Stimulated activated CD4-positive, alpha-beta T cell treated with anti-CD3 and anti-CD28 coated beads, Interleukin-15, amount 100 ng/mL, for 24 hours (primary cell): ENCODE measurements at places on chromosomes 7 and 10.

DNA sequence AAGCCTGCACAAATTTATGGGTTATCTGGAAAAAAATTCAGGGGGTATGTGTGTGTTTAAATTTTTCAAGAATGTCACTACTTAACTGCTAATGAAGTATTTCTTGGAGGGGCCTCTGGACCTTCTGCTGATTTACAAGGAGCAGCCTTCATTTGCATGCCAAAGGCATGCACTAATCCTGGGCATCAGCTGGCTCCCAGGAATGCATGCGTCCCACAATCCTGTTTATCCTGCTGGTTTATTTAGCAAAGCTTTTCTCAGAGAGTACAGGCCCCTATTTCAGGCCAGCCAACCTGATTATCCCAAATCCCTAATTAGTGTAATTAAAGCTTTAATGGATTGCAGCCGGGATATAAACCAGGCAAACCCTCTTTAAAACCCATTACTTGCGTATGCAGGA is 170.4 kb downstream of the TAX1BP1 start:
- DNase-seq, result no peak

GRCh38 chr7:117673367-117673766 is 193.5 kb downstream of the CFTR start:
- DNase-seq, result no peak

DNA sequence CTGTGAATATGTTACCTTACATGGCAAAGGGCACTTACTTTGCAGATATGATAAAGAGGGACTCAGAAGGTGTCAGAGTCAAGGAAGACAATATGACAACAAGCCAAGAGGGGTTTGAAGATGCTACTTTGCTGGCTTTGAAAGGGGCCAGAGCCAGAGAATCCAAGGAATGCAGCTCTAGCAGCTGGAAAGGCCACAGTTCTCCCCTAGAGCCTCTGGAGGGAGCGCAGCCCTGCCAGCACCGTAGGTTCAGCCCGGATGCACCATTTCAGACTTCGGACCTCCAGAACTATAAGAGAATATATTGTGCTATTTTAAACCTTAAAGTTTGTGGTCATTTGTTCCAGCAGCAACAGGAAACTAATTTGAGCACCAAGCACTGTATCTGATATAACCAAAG is 32.9 kb upstream of the WDR11 start:
- no peak for DNase-seq

DNA sequence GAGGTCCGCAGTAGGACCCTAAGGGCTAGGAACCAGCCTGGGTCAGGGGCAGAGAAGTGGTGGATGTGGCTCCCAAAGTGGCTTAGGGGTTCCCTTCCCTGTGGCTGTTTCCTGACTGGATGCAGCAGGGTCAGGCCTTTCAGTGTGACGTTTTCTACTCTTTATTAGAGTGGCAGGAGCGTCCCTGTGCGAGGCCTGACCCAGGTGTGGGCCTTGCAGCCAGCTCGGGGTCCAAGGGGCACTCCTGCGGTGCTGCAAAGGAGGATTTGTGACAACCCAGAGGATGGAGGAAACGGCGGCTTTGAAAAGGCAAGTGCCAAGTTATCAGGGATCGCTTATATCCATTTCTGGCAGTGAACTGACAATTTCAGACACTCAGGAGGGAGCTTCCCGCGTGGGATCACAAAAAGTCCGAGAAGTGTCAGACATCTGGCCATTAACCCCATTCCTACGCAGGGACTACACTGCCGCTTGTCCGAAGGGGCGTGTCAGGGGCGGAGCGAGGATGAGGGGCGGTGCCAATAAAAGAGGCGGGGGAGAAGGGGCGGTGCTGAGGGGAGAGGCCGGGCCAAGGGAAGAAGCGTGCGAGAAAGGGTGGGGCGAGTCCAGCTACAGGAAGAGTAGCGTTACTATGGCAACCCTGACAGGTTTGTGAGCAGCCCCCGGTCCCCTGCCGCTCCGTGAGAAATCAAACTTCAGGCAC is 98.8 kb upstream of the ZNF722 start:
- peak; percentile 80 for DNase-seq

GRCh38 chr10:87775766-87776165 is 42.3 kb downstream of the ATAD1 start:
- no peak for DNase-seq

GRCh38 chr10:10788761-10789160 is 228.9 kb upstream of the CELF2 start:
- DNase-seq, result no peak

DNA sequence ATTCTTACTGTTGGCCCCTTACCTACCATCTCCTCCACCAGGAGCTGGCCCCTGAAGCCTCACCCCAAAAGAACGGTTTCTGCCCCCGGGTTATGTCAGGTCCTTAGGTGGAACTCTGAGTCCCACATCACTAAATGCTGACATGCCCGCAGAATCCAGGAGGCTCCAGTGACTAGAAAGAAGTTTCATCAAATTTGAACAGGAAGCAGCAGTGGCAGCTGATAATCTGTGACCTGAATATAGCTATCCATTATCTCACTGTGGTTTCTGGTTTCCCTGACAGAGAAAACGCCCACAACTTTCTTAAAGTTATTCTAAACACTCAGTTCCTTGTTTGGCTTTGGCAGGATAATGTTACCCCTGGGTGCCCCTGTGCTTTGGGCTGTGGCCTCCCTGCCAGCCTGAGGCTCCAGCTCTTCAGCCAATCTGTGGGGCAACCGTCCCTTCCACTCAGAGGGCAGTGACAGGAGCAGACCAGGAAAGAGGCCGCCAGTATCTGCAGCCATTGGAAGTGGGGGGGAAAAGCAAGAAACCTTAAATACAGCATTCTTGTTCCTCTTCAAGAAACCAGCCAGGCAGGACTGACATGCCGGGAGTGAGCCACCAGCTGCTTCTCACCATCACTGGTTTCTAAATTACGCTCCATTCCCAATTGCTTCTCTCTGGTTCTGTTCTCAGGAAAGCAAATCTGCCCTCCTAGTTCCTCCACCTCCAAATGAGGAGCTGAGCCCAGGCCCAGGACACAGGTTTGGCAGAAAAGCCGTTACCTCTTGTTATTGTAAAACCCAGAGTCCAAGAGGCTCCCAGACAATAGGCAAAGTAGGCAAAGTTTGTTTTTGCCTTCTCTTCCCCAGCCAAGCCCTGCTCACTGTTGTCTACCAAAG is 41.2 kb upstream of the VCL start:
- peak; percentile 38 for DNase-seq

GRCh38 chr7:99539213-99539811 is 12.6 kb downstream of the FAM200A start:
- no peak for DNase-seq

DNA sequence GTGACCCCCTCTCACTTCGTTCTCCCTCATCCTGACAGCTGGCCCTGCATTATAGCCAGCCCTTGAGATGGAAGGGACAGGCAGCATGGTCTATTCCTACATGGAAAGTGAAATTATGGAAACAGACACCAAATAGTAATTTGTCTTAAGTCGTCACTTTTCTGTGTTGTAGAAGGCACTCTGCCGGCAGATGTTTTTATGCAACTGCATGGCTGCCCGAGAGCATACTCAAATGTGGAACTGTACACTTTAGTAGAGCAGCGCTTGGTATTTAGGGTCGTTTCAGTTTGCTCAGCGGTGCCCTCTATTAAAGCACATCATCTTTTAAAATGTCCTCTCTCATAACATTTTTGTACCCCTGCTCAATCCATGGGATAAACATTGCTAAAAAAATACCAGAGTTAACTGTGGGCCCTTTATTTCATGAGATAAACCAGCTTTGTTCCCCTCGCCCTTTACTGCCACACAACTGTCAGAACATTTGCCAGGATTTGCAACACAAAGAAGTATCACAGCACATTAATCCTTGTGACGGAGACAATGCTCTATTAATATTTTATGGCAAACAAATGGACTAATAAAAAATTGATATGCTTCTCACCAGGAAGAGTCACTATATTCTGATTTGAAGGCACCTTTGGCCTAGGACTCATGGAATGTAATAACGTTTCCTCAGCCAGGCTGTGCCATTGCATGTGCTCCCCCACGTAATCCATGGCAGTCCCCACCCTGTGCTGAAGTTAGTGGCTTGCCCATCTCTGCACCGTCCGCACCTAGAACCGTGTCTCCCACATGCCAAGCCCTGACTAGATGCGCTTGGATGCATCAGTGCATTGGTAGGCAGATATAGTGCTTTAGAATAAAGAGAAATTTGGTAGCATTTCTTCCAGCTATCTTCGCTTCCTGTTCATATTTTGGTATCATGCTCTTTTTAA is 221.3 kb downstream of the PAXIP1 start:
- DNase-seq, result no peak

- DNase-seq, result no peak
These were observed 13.9 kb upstream of the AHCYL2 start for GRCh38 chr7:129210989-129211312.

DNA sequence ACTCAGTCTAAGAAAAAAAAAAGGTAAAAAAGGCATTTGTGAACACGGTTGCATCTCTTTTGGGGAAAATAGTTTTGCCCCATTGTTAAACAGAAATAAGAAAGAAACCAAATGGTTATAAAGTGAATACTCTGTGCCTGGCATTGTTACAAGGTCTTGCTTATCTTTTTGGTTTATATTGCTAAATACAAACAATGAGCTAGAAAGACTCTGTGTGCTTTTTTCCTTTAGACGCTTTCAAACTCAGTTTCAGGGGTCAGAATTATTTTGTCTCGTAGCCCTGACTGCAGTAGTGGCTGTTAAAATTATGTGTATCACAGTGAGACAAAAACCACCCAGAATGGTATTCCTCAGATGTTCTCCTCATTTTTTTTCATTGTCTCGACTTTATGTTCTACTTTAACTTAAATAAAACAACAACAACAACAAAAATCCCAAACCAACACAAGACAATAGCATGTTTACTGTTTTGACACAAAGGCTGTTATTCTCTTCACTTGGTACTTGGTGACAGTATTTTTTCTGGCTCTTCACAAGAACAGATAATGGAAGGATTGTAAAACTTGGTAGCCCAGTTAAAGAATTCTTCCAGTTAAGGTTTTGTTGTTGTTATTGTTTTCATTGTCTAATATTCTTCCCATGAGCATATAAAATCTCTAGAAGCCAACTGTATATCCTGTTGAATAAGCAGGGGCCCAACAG is 190.1 kb downstream of the PLXDC2 start:
- DNase-seq, result no peak

- no peak for DNase-seq
These were observed 127.6 kb downstream of the WDR11 start for GRCh38 chr10:120978589-120979252.

DNA sequence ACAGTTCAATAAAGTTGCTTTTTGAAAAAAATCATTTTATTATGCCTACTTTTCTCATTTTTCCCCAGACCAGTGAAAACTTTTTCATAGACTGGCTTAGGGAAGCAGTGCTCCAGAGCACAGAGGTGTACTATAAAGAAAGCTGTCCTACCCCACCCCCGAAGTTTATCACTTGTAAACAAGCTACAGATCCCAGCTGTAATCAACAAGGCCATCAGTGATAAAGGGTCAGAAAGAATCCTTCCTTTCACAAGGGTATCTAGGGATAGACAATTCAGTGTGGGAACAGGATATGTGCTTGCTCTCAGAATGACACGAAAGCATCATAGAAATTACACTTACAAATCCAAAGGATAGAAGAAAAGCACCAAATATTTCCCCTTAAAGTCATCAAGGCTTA is 4.5 kb downstream of the PRDX3 start:
- no peak for DNase-seq

DNA sequence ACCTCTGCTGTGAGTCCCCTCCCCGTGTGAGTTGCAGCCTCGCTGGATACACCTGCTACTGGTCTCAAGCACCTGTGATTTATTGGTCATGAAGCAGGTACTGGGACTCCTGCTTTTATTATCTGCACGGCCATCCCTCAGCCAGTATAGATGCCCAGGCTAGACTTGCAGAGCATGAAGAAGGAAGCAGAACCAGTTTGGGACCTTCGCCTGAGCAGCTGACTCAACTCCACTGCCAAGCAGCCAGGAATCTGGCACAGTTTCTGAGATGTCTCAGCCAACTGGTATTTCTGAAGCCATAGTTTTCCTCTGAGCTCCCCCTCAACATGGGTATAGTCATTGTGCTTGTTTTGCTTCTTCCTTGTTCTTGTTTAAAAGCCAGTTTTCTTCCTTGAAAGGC is 28.0 kb upstream of the SLC39A12 start:
- no peak for DNase-seq

DNA sequence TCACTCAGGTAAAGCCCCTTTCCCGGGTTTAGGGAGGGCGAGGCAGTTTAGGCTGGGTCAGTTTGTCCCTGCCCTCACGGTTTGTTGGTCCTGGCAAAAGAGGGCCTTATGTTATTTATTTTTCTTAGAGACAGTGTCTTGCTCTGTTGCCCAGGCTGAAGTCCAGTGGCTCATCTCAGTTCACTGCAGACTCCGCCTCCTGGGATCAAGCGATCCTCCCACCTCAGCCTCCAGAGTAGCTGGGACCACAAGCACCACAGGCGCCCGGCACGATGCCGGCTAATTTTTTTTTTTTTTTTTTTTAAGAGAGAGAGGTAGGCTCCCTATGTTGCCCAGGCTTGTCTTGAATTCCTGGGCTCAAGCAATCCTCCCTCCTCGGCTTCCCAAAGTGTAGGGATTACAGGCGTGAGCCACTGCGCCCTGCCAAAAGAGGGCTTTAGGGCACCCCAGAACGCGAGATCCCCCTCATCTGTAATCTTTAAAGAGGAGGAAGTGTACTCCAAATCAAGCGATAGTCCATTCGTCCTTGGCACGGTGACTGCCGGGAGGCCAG is 626 bp upstream of the BMS1 start:
- DNase-seq, result peak; percentile 25

GRCh38 chr10:6657196-6657595 is 77.1 kb upstream of the PRKCQ start:
- no peak for DNase-seq

- no peak for DNase-seq
These were observed 109.0 kb downstream of the SVIL start for GRCh38 chr10:29525762-29526161.

- DNase-seq, result no peak
These were observed 76.7 kb downstream of the ETV1 start for GRCh38 chr7:13912715-13913278.

DNA sequence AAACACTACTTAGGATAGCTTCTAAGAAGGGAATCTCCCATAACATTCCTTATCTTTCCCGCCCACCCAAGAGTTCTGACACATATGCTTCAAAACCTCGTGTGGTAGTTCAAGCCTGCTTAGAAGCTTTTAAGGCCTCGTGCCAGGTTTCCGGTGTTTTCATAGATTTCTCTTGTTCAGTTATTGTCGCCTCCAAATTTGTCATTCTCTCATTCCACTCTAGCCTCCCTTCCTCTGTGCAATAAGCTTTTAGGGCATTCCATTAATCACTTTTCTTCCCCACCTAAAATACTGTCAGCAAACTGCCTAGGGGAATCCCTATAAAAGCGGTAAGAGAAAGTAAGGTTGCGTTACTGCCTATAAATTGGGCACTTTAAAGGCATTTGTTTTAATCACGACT is 718 bp upstream of the BPGM start:
- DNase-seq, result peak; percentile 13

DNA sequence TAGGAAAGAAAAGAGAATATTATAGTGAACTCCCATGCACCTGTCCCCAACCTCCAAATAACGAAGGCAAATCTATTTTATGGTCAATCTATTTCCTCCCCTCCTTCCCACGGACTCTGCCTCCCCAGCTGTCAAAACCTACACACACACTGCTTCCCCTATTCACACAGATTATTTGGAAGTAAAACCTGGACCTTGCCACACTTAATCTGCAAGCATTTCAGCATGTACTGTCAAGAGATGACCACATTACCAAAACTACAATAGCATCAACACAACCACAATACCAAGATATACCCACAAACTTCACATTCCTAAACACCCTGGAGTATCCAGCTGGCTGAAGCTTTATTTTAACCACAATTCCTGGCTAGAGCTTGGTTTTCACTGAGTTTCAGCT is 27.8 kb upstream of the KCNK18 start:
- no peak for DNase-seq
